ENCODE measurements at places on chromosomes 1 and 21.

DNA sequence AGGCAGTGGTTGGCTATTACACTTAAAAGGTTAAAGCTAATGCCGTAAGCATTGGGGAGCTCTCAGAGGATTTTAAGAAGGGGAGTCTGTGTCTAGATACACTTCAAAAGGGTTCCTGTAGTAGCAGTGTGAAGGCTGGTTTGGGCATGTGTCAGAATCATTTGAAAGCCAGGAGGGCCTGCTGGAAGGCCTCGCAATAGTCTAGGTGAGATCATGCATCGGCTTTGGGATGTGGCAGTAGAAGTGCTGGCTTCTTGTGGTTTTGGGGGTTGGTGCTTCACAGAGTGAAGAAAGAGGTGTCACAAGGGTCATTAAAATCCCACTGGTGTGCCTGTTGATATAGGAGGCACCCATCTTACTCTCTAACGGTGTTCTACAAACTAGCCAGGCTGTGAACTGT lies 85.7 kb downstream of the ST6GALNAC3 start:
- DNase-seq = no peak

GRCh38 chr1:161382214-161383019 lies 14.7 kb upstream of the CFAP126 start:
- no peak for DNase-seq

DNA sequence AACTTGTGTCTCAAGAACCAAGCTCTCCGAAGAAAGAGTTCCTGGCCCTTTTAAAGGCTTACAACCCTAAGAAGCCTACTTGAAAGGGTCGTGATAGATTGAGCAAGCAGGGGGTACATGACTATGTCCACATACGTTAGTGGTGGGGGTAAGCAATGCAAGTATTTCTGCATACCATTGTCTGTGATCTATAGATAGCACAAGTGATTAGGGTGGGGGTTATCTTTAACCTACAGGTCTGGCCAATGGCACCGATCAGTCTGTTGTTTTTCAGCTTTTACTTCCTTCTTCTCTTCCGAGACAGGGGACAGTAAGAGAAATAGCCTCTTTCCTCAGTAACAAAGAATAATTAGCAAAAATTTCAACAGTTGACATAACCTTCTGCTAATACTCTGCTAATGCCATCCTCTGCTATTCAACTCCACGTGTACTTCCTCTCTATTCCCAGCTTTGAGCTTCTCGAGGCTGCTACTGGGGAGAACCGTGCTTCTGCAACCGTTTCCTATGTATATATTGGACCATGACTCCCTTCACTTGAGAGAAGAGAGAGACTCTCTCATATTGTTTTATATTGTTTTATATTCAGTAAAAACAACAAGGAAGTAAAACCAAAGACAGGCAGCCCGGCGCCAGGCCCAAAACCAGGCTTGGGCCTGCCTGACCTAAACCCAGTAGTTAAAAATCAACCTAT lies 727.7 kb upstream of the NCAM2 start:
- DNase-seq = no peak

DNA sequence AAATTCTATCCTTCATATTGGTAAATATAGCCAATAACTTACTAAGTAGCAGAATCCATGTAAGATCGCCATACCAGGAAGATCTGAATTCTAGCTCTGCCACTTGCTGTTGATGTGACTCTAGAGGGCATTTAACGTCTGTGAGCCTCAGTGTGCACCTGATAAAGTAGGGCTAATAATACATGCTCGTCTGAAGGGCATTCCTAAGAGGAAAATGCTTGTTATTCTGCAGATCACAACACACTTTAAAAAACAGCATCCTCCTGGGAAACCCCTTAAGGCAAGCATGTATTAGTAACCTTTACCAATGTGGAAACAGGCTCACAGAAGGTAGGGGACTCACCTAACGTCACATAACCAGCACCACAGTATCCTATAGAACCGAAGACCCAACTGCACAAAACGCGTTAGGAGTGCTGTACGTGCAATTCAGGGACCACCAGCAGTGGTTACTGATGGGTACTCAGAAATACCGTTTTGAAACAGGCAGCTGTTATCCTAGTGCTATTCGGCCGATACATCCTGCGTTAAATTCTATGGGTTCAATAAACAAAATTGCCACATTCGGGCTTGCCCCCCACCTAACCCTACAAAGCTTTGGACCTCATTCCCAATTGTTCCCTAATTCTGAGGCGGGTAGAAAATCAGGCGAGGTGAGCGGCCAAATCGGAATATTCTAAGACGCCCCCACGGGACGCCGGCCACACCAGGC lies 758 bp downstream of the DEPDC1 start:
- no peak for DNase-seq

DNA sequence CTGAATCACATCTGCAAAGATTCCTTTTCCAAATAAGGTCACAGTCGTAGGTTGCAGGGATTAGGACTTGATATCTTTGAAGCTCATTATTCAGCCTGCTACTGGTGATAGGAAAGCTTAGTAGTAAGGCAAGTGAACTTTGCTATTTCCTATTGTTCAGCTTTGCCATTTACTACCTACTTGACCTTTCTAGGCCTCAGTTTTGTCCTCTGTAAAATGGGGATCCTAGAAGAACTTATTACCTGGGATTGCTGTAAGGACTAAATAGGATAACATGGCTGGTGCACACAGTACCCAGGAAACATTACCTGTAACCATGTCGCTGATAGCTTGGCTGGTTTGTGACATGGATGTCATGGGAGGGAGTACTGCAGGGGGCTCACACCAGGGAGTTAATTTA lies 24.5 kb downstream of the UMODL1 start:
- no peak for DNase-seq

- DNase-seq = no peak
Observed at GRCh38 chr1:116854716-116855115, 55.0 kb upstream of the PTGFRN start.

GRCh38 chr1:156502894-156503697 lies 2.5 kb upstream of the MEF2D start:
- no peak for DNase-seq

GRCh38 chr1:165974598-165975131 lies 147.3 kb downstream of the UCK2 start:
- no peak for DNase-seq

GRCh38 chr1:2970311-2971071 lies 50.8 kb upstream of the ACTRT2 start:
- DNase-seq = no peak

DNA sequence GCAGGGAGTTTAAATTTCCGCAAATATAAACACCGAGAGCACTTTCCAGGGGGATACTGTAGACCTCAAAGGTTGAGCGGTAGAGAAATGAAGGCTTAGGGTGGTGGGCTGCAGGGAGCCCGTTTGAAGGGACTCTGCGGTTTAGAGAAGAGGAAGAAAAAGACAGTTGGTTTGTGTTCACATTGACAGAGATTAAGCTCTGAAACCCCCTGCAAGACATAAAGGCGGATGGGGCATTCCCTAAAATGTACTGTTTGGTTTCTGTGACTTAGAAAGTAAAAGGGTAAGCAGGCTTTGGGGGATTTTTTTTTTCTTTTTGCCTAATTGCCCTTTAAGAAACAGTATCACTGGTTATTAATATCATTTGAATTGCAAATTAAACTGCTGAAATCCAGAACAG lies 1.3 kb downstream of the KAZN start:
- no peak for DNase-seq

GRCh38 chr1:156293895-156294294 lies 1.6 kb downstream of the GLMP start:
- no peak for DNase-seq

- DNase-seq = no peak
Observed at GRCh38 chr1:63868268-63868781, 94.5 kb downstream of the ROR1 start.

- no peak for DNase-seq
Observed at GRCh38 chr1:41687007-41687406, 202.5 kb upstream of the EDN2 start.

- DNase-seq = no peak
Observed at GRCh38 chr1:65581119-65581518, 160.7 kb downstream of the LEPR start.

GRCh38 chr21:27511233-27511632 lies 544.3 kb upstream of the ADAMTS5 start:
- DNase-seq = no peak

DNA sequence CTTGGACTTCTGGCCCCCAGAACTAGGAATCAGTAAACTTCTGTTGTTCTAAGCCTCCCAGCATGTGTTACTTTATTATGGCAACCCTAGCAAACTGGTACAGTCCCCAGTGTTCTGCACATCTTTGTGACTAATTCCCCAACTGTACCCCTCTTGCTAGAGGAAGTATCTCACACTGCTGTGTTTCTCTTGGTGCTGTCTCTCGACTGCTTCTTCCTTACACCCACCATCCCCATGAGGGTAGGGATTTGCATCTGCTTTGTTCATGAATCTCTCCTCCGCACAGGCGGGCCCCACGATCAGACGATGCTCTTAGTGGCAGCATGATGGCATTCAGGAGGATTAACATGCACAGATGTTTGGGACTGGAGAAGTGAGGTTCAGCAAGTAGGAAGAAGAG lies 46.7 kb downstream of the CLIC6 start:
- DNase-seq = no peak

- DNase-seq = no peak
Observed at GRCh38 chr1:119375366-119375765, 6.8 kb downstream of the HAO2 start.

GRCh38 chr1:221440658-221441057 lies 301.2 kb downstream of the DUSP10 start:
- no peak for DNase-seq

DNA sequence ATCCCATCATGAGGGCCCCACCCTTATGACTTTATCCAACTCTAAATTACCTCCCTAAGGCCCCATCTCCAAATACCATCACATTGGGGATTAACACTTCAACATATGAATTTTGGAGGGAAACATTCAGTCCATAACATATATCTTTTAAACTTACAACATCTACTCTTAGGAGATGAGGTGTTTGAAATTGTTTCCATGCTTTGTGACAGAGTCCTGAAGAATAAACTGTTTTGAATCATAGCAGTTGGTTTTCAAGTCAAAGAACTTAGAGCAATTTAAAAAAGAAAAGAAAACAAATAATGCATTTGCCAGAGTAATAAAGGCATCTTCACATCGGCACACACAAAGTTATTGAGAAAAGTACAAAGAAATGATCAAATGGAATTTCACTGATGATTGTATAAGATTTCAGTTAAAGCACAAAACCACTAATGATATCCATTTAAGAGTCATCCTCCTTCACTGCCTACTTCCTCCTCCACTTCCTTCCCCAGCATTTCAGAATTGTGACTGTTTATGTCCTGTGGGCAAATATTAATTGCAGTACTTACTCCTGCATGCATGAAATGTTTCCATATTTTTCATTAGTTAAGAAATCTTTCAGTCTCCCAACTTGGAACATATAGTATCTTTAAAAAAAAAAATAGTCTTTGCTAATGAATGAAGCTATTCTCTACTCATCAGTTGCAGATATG lies 202.0 kb downstream of the LRRC40 start:
- DNase-seq = no peak

DNA sequence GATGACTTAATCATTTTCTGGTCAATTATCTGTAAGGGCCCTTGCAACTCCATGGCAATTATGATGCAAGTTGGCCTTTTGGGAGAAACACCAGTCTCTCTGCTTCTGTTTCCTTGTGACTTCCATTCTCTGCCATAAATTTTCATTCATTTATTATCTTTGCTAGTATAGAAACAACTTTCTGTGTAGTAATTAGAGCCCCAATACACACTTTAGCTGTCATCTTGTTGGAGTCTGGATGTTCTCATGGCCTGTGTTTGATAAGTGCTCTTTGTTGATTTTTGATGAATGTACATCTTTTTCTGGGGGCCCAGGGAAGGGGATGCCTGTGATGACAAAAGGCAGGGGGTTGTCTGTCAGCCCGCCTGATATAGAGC lies 22.4 kb downstream of the PROX1 start:
- no peak for DNase-seq

GRCh38 chr1:10796029-10796944 lies at the start of gene CASZ1:
Gene CASZ1 (minus strand): TSS chr1:10796646. CDS start chr1:10693889, 102,757 bp downstream.
- DNase-seq = no peak

- DNase-seq = no peak
Observed at GRCh38 chr1:31105646-31106045, 40.1 kb upstream of the PUM1 start.

DNA sequence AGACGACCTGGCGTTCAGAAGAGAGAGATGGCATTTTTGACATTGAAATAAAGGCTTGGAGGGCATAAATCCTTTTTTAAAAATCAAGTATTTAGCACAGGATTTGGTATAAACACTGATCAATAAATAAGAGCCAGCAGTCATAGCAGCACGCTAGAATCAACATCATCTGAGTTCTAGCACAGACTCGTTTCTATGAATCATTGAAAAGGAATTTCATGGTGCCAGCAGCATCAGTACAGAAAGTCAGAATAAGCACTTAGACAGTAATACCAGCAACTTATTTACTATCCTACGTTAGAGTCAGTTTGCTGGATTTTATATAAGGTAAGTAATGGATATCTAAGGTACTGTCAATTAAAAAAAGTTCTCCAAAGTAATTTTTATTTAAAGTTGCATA lies 119.3 kb downstream of the HLCS start:
- DNase-seq = no peak

DNA sequence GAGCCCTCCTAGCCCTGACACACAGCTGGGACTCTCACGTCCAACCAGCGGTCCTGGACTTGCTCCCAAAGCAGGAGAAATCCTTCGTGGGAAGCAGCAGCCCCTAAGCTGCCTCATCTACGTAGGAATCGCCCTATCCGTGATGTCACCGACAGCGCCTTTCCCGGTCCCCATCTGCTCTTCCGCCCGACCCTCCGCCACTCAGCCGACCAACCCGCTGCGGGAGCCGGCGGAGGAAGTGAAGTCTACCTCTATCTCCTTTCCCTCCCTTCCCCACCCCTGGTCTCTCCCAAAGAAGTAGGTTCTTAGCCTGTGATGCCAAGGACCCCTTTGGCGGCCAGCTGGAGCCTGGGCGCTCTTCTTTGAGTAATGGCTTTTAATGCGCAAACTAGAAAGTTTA lies 272.1 kb downstream of the FAM72C start:
- DNase-seq = no peak

DNA sequence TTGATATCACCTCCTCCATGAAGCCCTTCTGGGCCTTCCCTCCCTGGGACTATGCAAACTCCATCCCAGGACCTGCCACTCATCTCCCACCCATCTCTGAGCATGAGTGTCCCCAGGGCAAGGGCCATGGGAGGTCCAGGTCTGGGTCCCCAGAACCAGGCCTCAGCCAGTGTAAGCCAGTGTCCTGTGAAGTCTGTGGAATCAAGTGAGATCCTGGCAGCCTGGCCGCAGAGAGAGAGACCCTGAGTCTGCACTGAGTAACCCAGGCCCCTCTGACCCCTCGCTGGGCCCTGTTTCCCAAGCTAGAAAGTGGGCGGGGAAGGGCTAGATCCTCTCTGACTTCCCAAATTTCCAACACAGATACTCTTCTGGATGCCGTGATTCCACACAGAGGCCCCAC lies 132.7 kb downstream of the DMRTB1 start:
- no peak for DNase-seq

DNA sequence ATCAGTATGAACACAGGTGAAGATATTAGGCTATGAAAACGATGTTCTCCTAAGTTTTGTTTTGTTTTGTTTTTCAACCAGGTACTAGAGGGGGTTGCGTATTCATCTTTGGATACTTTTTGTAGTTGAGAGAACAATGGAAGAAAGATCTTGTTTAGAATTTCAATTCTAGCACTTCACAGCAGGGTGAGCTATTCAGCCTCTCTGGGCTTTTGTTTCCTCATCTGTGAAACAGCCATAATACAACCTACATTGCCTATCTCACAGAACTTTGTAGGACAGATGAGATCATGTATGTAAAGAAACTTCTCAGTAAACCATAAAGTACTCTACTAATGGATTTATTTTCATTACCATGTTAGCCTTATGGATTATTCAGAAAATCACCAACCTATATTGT lies 199.5 kb downstream of the GPATCH2 start:
- no peak for DNase-seq
